CD8-positive, alpha-beta memory T cell (primary cell): ENCODE measurements at places on chromosomes 7 and 10.

GRCh38 chr7:65265933-65266519 is 107.6 kb upstream of the ZNF92 start:
- DNase-seq, result no peak

DNA sequence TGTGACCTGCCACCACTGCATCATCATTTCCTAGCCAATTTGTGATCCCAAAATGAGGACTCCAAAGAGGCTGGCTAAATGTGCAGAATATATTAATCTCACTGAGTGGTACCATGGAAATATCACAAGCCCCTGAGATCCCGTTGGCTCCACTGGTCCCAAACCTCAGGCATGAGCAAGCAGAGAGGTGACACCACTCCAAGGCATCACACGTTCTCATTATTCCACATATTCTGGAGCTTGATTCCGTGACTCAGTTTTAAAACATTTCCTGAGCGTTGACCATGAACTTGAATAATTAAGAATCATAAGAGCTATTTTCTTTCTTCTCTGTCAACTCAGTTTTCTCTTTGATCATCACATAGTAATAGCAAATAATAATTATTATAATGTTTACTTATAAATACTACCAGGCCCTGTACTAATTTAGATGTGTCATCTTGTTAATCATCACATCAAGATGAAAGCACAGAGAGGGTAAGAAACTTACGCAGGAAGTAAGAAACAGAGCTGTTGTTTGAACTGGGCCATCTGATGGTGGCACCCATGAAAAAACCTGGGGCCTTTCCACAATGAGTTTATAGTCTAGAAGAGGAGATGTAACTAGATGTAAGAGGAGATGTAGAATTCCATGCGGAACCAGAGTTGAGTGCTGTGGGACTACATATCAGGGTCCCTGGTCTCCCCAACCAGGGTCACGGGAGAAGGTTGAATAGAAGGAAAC is 3.5 kb downstream of the APBB1IP start:
- DNase-seq, result no peak

DNA sequence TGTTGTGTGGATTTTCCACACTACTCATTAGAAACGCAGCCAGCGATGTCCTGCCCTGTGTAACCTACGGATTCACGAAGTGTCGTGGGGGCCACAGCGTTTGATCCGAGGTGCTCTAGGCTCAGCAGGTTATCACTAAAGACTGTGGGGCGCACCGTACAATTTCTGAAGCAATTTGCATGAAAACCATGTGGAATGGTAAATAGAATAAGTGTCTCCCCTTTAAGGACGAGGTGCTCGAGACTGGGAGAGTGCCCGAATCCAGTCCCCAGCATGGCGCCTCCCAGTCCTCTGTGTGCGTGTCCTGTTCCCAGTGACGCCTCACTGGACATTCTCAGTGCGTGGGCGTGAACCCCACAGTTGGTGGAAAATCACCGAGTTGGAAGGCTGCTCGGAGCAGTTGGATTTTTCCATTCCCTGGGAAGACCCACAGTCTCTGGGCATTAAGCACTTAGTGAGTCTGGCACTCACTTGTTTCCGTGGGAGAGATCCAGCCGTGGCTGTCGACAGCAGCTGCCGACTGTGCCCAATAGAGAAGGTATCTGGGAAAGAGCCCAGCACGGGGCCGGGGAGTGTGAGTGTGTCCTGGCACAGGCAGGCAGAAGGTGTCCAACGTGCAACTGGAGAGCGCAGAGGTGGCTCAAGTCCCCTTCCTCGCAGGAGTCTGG is 37.0 kb downstream of the PFKP start:
- DNase-seq, result no peak

- no peak for DNase-seq
Observed at GRCh38 chr10:91043173-91043910, 122.5 kb upstream of the ANKRD1 start.
